Stimulated activated CD4-positive, alpha-beta T cell treated with anti-CD3 and anti-CD28 coated beads, Interleukin-1b, Interleukin-23, amount 100 ng/mL, for 24 hours (primary cell): ENCODE measurements at places on chromosomes 4 and X.

DNA sequence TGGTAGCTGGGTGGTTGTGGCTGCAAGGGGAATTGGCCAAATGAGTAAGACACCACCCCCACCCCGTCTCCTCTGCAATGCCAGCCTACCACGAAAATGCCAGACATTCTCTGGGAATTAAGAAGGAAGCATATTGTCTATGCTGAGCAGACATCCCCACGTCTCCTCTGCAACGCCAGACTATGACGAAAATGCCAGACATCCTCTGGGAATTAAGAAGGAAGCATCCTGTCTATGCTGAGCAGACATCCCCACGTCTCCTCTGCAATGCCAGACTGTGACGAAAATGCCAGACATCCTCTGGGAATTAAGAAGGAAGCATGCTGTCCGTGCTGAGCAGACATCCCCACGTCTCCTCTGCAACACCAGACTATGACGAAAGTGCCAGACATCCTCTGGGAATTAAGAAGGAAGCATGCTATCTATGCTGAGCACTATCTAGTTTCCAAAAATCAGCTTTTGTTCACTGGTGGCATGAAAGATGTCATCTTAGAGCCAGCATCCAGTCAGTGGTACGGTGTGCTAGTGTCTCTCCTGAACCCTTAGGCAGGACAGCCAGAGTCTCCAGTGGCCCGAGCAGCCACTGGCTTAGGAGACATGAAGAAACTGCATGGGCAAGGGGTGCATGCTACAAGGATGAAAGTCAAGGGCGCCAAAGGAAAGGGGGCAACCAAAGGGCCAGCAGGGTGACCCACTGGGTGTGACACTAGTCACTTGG is 339.8 kb upstream of the FRG1 start:
- DNase-seq, result no peak

- DNase-seq, result no peak
Measured at GRCh38 chrX:773292-774025, 142.9 kb downstream of the SHOX start.

- no peak for DNase-seq
Measured at GRCh38 chr4:150068300-150068960, 9.8 kb upstream of the DCLK2 start.

GRCh38 chr4:7632971-7633370 is 198.2 kb upstream of the PSAPL1 start:
- no peak for DNase-seq

- no peak for DNase-seq
Measured at GRCh38 chr4:128571747-128572146, 237.8 kb upstream of the JADE1 start.

- DNase-seq, result no peak
Measured at GRCh38 chr4:94933799-94934198, 176.0 kb downstream of the BMPR1B start.

GRCh38 chr4:122712782-122713181 is 19.7 kb upstream of the BBS12 start:
- no peak for DNase-seq

GRCh38 chr4:88661739-88662138 is 35.9 kb downstream of the NAP1L5 start:
- no peak for DNase-seq

- no peak for DNase-seq
Measured at GRCh38 chrX:123188081-123188480, 4.0 kb downstream of the GRIA3 start.

GRCh38 chrX:150696866-150697265 is 3.7 kb downstream of the MTMR1 start:
- no peak for DNase-seq

DNA sequence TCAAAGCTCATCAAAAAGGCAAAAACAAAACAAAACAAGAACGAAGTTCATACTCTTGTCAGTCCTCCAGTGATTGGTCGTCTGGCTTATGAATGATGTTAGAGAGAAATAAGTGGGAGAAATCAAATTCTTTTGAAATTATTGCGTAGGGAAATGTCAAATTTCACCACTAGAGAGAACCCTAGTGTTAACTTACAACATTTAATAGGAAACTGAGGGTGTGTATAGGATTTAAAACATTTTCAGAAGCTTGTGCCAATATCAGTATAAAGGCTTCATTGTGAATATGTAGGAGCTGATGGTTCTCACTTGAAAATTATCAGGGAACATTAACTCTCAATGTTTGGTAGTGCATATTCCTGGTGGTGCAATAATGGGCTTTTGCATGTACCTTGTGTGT is 17.4 kb downstream of the ADH6 start:
- DNase-seq, result no peak

- no peak for DNase-seq
Measured at GRCh38 chr4:137533855-137534254, 1.6 kb upstream of the PCDH18 start.

DNA sequence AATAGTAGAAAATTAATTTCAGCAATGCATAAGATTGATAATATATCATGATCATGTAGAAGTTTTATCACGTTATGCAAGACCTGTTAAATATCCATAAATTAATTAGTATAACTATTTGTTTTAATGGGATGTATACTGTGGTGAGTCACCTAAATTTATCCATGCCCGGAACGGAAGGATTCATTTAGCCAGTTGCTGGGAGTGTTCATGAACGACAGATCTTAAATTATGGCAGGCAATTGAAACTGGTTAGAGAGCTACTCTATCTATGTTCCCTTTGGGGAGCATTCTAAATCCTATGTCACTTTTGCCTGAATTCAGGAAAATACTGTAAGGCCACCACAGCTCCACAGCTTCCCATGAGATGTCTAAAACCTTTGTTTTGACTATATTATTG is 1950.5 kb upstream of the AGA start:
- no peak for DNase-seq

DNA sequence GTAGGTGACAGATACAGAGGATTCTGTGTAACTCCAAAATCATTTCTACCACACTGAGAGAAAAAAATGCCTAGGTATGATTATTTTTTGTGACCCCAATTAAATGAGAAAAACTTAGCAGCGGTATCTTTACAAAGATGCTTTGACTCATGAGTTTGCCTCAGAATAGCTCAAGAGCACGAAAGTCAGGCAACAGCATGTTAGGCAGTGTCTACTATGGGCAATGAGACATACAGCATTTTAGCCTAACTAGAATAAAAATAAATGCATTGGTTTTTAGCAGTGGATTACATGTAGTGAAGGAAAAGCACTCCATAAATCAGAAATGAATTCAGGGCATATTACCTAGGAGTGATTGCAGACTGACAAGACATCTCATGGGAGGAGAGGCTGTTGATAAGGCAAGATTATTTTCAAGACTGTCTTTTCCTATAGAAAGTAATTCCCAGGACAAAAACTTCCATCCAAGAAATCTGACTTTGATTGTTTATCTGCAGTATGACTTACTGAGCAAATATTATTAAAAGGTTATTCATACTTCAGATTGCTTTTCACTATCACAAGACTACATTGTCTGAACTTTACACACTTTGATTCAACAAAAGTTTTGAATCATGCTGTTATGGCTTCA is 3.6 kb downstream of the ANXA10 start:
- no peak for DNase-seq

DNA sequence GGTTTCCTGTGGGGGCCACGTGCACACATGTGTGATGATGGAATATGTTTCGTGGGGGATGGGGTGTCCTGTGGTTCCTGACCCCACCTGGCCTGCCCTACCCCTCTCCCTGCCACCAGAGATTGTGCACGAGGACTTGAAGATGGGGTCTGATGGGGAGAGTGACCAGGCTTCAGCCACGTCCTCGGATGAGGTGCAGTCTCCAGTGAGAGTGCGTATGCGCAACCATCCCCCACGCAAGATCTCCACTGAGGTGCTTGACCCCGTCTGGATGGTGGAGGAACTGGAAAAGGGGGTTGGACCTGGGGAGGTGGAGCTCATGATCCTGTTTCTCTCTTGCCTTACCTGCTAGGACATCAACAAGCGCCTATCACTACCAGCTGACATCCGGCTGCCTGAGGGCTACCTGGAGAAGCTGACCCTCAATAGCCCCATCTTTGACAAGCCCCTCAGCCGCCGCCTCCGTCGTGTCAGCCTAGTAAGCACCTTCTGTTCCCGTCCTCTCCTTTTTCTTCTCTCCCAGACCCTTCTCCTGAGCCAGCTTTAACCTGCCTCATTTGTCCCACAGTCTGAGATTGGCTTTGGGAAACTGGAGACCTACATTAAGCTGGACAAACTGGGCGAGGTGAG is 5.9 kb downstream of the CDK16 start:
- no peak for DNase-seq
